Activated CD8-positive, alpha-beta memory T cell treated with anti-CD3 and anti-CD28 coated beads for 36 hours (primary cell): ENCODE measurements at places on chromosomes 12 and 14. TPM values are rescaled to one million over a fixed set of nuclear protein-coding genes. Genes with fewer than 3 reads are reported as not detected.

Gene KCNMB4
- total RNA-seq = 0.40 TPM

Gene HCAR2
- total RNA-seq = not detected

Gene TOGARAM1
- 5.5 TPM for total RNA-seq

Gene TMEM132D
- not detected for total RNA-seq

Gene CPNE6
- total RNA-seq = not detected

Gene AKAP3
- total RNA-seq = 2.0 TPM

Gene GSC
- not detected for total RNA-seq

Gene INHBC
- total RNA-seq = not detected

Gene GLIPR1L2
- total RNA-seq = not detected

Gene WIF1
- total RNA-seq = not detected

Gene PRH2
- total RNA-seq = not detected

Gene CEBPE
- 0.19 TPM for total RNA-seq
